HFF-Myc (cell line): ENCODE measurements at places on chromosomes 12 and 14.

DNA sequence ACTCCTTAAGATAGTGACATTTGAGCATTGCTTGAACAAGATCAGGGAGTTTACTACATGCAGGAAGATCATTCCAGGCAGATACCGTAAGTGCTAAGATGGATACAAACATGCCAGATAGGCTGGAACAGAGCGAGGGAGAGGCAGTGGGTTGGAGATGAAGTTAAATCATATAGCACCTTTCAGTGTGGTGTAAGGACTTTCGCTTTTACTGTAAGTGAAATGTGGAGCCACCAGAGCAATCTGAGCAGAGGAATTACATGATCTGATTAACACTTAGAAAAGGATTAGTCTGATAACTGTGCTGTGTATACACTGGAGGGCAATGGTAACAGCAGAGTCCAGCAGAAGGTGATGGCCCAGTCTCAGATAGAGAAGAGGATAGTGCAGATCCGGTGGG, 163.0 kb upstream of the SSTR1 start:
- no peak for DNase-seq

DNA sequence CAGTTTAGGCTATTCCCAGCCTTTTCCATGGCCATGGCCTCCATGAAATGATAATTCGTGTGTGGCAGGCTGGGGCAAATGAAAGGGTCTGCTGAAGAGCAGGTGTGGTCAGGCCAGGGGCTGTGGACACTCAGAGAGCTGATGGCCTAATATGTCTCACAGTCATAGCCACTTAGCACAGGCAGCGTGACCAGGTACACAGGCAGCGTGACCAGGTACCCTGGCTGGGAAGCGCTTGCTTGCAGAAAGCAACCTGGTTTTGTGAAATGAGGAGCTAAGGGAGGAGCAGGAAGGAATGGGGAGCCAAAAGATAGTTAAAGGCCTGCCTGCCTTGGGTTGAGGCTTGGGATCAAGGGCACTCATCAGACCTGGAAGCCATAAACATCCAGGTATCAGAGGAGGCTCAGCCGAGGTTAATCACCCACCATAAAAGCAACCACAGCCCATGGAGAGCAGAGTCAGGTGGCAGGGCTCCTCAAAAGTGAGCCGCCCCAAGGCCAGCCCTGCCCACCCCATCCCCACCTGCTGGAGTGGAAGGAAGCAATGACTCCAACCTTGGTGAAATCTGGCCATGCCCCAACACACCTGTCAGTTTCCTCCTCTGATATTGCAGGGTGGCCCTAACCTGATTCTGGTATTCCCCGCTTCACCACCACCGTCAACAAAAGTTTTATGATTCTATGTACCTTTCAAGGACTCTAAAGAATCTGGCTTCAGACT, 8.0 kb upstream of the KRT8 start:
- no peak for DNase-seq

DNA sequence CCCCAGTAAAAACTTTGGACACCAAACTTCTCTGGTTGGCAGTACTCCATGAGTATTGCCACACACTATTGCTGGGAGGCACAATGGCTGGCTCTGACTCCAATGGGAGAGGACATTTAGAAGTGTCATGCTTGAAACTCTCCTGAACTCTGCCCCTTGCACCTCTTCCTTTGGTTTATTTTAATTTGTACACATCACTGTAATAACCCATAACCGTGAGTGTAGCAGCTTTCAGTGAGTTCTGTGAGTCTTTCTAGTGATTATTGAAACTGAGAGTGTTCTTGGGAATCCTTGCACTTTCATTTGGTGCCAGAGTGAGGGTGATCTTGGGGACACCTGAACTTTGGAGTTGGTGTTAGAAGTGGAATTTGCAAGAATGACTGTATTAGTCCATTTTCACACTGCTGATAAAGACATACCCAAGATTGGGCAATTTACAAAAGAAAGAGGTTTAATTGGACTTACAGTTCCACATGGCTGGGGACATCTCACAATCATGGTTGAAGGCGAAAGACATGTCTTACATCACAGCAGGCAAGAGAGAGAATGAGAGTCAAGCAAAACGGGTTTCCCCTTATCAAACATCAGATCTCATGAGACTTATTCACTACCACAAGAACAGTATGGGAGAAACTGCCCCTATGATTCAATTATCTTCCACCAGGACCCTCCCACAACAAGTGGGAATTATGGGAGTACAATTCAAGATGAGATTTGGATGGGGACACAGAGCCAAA, 41.3 kb upstream of the CEP83 start:
- no peak for DNase-seq

DNA sequence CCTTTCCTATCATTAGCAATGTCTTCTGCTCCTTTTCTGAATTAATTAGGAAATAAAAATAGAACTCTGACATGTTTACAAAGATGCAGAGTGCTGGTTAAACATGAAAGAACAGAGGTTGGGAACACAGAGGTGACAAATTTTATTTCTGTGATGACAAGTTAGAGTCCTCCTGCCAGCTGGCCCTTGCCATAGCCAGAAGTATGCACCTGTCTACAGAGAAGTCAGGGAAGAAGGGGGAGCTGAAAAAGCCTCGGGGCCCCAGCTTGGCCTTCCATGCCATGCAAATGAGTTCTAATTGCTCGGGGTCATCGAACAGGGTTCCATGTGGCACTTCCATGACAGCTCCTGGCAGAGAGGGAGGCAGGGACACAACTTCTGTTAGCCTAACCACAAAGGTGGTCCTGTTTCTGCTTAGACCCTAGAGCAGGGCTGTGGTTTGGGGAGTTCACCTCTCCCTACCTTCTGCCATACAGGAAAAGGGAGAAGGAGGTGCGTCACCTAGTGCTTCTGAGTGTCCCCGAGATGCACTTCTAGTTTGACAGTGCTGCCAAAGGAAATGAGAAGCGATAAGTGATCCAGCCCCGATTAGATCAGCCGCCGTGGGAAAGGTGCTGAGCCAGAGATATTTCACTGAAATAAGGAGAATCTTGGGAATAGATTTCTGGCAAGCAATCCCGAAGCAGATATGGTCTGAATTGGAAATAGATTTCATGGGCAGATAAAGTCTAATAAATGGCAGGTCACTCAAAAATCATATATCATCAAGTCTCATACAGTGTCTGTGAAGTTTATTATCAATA, 155.8 kb upstream of the FOXN3 start:
- no peak for DNase-seq

- DNase-seq = no peak
Measured at GRCh38 chr14:103683139-103683538, 32.1 kb downstream of the XRCC3 start.

DNA sequence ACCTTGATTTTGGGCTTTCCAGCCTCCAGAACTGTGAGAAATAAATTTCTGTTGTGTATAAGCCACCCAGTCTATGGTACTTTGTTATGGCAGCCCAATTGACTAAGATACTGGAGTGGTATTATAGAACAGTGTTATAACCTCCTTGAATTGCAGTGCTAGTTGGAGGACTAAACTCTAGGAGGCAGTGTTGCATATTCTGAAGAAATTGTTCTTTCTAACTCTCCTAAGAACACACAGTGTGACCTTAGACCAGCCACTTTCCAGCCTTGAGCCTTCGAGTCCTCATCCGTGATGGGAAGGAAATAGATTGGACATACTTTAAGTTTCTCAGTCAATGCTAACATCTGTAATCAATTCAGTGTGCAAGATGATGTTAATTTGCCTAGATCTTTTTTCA, 22.4 kb upstream of the LRRC10 start:
- DNase-seq = no peak

GRCh38 chr14:100566119-100566518, 21.1 kb downstream of the BEGAIN start:
- DNase-seq = no peak

GRCh38 chr12:56454557-56454956, at the start of gene MIP:
Gene MIP, minus strand, starts transcription at chr12:56454657. Its CDS starts 44 bp downstream, at chr12:56454613.
- no peak for DNase-seq

DNA sequence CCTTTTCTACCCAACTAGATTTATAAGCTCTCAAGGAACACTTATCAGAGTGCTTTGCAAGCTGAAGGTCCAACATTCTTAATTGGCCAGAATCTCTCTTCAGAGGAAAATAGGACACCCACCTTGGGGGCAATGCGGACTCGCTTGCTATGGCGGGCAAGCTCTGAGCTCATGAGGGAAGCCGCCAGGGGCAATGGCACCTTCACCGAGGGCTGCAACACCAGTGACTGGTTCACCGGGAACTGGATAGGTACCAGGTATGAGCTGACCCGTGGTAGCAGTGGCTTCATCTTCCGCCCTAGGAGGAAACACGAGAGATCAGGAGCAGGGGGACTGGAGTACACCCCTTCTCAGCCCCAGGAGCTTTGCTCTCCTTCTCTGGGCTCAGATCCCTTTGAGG, 7.4 kb upstream of the TEX52 start:
- DNase-seq = no peak

DNA sequence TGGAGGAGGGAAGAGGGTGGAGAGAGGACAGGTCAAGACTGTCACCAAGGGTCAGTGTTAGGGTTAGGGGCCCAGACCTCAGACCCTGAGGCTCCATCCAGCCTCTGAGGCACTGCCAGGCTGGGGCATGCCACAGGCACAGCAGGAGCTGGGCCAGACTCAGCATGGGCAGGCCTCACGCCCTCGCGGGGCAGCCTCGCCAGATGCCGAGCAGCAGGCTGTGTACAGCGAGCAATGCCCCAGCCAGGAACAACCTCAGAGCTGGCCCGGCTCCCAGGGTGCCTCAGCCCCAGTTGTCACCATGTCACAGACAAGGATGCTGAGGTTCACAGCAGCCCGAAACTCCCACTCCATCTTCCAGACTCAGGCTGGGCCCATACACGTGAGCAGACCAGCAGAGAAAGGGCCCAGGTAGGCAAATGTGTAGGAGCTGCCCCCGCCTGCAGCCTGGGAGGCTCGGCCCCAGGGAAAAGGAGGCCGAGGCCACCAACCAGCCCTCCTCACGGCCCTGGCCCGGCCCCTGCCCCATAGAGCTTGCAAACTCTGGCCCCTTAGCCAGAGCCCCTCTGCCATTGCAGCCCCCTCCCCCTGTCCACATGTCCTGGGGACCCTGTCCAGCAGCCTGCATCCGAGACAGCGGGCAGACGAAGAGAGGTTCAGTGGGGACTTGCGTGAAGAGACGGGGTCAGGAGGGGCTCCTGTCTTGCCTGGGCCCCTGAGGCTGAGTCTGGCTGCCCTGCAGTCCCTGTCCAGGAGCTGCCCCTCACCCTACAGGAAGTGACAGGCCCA, 7.5 kb downstream of the C14orf180 start:
- DNase-seq = no peak
